Suprapubic skin (tissue), 4 donors: ENCODE measurements at places on chromosomes 2 and 18.

- no peak for DNase-seq
Observed at GRCh38 chr2:167355821-167356220, 467.5 kb downstream of the XIRP2 start.

DNA sequence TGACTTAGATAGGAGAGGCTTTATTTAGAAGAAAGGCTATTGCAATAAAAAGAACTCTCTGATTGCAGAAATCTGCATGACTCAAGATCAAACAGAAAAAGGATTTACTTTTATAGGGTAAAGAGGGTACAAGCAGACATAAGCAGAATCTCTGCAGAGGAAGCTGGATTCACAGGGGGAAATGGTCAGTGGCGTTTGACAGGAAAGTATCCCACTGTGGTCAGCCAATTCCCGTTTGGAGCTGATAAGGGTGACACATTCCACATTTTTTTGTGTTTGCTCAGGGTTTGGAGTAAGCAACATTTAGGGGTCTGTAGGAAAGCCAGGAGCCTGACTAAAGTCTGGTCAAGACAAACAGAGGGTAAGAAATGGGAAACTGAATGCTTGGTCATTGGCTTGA is 23.9 kb upstream of the SCYGR5 start:
- DNase-seq, result no peak

GRCh38 chr2:23745726-23746105 is 181.2 kb downstream of the ATAD2B start:
- DNase-seq, result no peak

DNA sequence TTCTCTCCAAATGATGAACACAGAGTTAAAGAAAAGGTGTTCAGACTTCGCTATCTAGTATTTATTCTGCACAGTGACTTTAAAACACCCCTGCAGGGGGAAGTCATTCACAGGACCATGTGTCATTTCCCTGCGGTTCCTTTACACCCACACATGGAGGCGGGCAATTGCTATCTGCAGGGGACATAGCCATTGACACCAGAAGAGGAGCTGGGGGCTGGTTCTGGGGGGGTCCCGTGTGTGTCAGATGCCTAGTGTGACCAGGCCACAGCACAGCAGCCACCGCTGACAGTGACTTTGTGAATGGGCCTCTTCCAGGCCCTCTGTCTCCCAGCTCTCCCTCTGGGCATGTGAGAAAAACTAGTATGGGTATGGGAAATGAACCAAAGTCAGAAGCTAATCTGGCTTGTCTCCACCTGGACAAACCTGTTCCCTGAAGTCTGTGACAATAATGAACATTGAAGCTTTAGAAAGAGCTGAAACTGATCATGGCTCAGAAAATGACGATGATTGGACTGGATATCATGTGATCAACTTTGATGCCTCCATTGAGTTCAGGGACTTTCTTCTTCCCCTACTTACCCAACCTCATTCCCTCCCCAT is 7.5 kb upstream of the GBX2 start:
- DNase-seq, result no peak

DNA sequence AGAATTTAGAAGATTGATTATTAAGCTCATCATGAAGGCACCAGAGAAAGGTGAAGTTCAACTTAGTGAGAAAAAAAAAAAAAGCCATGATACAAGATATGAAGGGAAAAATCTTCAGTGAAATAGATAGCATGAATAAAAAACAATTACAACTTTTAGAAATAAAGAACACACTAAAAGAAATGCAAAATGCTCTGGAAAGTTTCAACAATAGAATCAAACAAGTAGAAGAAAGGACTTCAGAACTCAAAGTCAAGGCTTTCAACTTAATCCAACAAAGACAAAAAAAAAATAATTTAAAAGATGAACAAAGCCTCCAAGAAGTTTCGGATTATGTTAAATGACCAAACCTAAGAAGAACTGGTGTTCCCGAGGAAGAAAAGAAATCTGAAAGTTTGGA is 105.5 kb downstream of the GRB14 start:
- no peak for DNase-seq

DNA sequence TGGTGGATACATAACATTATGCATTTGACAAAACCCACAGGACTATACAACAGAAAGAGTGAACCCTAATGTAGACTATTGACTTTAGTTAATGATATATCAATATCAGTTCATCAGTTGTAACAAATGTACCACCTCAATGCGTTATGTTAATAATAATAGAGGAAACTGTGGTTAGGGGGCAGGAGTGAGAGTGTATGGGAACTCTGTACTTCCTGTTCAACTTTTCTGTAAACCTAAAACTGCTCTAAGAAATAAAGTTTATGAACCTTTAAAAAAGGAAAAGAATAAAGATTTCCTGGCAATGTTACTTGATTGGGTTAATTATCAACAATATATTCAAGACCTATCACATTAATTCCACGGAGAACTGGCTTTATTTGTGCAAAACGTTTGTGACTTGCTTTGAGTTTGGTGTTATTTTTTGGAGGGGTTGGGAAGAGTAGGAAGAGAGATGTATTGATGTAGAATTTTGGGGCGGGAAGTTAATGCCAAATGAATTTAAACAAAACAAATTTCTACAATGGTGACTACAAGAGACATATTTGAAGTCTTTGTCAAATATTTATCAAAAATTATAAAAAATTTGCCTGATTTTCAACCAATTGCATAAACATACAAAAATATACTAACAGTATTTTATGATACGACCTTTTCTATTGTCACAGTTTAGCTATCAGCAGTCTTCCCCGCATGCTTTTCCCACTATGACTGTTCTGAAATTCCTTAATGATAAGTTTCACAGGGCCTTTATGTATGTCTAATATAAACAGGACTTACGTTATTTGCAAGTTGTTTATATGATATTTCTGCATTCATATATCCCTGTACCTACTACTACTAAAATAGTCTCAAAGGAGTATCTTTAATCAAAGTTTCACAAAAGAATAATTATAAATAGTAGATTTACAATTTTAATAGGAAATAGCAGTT is 2.1 kb upstream of the RTN4 start:
- DNase-seq, result no peak

DNA sequence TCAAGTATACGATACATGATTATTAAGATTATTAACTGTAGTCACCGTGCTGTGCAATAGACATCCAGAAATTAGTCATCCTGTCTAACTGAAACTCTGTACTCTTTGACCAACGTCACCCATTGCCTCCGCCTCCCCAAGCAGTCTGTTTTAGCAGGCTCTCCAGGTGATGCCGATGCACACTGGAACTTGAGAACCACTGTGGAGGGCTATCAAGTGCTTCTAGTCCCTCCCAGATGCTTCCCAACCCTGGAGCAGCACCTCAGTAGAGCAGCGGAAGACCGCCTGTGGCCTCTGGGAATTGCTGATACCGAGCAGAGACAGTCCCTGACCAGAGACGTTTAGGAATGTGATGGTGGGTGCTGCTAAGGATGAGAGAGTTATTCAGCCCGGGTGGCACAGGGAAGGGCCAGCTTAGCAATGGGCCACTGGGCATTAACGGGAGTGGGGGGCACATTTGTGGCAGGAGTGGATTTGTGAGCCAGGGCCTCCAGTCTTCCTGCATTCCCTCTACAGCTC is 50.7 kb downstream of the LIPG start:
- DNase-seq, result no peak

DNA sequence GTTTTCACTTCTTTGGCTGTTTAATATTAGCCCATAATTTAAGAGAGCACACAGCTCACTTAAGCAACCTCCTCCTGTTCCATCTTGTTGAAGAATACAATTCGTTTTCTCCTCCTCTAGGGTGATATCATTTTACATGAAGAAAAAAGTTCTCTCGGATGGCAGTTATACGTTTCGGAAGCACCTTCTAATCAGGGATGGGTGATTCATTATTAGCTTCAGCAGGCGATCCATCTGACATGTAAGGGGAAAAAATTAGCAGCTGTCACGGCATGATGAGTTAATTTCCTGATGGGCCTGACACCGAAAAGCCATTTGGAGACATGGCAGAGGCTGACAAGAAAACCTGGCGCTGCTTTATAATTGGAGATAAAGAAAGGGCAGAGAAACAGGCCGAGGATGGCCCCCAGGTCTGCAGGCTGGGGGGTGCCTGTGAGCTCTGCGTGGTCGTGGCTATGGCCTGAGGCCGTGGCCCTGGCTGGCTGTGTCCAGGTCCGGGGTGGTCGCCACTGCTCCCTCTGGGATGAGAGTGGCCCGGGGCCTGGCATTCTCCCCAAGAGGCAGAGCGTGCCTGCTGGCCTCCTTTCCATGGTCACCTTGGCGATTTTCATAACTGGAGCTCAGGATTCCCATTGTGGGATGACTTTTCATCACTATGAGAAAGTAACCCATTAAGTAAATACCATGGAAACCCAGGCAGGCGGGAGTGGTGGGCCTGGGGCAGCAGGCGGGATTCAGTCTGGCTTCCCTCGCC is 140.1 kb downstream of the PTGR3 start:
- DNase-seq, result no peak

DNA sequence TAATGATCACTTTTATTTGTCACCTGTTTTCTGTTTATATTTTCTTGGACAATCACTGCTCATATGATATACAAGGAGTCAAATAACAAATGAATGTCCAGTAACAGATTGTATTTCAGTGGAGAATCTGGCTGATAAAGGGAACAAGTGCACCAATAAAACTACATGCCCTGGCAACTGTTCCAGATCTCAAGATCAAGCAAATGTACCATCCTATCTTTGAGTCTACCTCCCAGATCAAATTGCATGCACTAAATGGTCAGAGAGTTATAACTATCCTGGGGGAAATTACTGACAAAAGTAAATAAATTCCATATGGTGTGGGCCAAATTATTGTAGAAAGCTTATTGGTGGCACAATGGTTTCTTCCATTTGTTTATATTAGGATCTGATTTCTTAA is 452.8 kb downstream of the MBD2 start:
- DNase-seq, result no peak

- no peak for DNase-seq
Observed at GRCh38 chr2:220188031-220188430, 560.6 kb downstream of the SLC4A3 start.

GRCh38 chr2:149819356-149819957 is 231.9 kb upstream of the MMADHC start:
- DNase-seq, result no peak

- no peak for DNase-seq
Observed at GRCh38 chr2:119644186-119644585, 34.8 kb upstream of the TMEM177 start.

- DNase-seq, result no peak
Observed at GRCh38 chr2:176745543-176746200, 466.9 kb upstream of the HNRNPA3 start.

DNA sequence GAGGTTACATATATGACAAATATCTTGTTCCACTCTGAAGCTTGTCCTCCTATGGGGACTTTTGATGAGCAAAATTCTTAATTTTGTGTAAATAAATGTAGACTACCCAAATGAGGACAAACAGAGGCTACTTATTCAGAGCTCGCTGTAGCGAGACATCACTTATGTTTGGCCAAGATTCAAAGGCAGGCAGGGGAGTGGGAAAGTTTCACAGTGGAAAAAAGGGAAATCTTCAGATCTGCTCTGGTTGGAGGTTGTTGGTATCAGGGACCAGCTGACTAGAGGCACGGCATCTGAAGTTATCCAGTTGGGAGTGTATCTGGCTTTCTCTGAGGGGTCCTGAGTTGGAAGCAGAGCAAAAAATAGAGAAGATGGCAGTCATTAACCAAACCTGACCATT is 1.3 kb downstream of the PLB1 start:
- DNase-seq, result no peak

- DNase-seq, result no peak
Observed at GRCh38 chr18:10558967-10559298, 33.1 kb downstream of the NAPG start.

- no peak for DNase-seq
Observed at GRCh38 chr2:104863468-104864279, 9.8 kb downstream of the POU3F3 start.

GRCh38 chr2:217656316-217656715 is 346.5 kb downstream of the TNS1 start:
- no peak for DNase-seq

GRCh38 chr2:158779621-158780020 is 15.5 kb upstream of the DAPL1 start:
- no peak for DNase-seq

DNA sequence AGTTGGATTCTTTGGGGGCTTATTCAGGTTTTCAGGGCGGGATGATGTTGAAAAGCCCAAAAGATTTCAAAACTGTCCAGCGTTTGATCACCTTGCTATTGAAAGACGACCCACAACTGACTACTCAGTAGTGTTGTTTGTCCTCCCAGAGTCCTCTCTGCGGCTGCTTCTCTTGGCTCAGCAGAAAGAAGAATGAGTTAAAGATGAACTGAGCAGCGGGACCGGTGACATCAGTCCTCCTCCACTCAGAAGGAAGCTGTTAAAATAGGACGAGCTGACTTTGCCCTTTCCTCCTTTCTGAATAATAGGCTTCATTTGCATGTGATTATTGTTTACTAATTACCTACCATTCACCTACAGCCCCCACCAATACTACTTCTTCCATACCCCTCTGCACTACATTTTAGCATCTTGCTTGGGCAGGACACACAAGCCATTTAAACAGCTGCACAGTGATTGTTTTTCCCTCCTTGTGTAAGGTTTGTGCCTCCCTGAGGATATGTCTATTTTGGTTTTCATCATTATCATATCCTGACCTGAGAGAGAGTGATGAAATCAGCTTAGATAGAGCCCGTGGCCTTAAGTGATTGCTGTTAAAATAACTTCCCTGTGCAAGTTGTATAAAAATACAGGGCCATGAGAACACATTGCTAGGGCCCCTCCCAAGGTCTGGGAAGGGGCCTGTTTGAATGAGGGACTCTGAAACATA is 261.8 kb downstream of the FHOD3 start:
- DNase-seq, result no peak

GRCh38 chr18:58657081-58657480 is 14.2 kb upstream of the MALT1 start:
- DNase-seq, result no peak

- DNase-seq, result no peak
Observed at GRCh38 chr2:94759211-94759610, 112.0 kb upstream of the TEKT4 start.

GRCh38 chr2:143608063-143608423 is 478.8 kb downstream of the ARHGAP15 start:
- DNase-seq, result no peak

- no peak for DNase-seq
Observed at GRCh38 chr2:161379740-161380139, 36.4 kb upstream of the TBR1 start.

GRCh38 chr2:234500394-234501006 is 3.6 kb upstream of the ARL4C start:
- DNase-seq, result no peak
